ENCODE measurements at places on chromosomes 1 and 21.

DNA sequence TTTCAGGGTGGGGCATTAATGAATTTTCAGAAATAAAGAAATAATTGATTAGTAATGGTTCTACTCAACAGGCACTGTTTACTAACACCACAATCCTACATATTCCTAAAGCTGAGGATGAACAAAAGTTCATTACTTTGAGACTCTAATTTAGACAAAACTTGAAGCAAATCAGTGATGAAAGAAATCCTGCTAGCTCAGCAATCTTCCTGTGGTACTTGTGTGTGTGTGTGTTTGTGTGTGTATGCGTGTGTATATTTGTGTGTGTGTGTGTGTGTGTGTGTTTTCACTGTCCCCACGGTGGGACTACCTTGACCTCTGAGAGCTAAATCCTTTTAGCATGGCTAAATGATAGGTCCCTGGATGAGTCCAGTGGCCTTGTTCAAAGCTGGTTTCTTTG is 48.5 kb upstream of the RAB3GAP2 start:
- DNase-seq = no peak
- H3K27ac ChIP-seq = no peak overlapping the region
- H3K4me1 ChIP-seq = no peaks in the 10 kb centered on the region

GRCh38 chr1:28740118-28740517 is 3.4 kb downstream of the YTHDF2 start:
- H3K4me1 ChIP-seq = peaks cover 32% of the 10 kb centered on the region
- DNase-seq = no peak
- H3K4me3 ChIP-seq = no peak overlapping the region

- peaks cover 25% of the 10 kb centered on the region for H3K36me3 ChIP-seq
- H3K27me3 ChIP-seq = no peaks in the 10 kb centered on the region
- peak; percentile 61 for DNase-seq
- H3K4me3 ChIP-seq = peak overlapping the region; percentile 63
Measured at GRCh38 chr1:87335175-87335884, 6.7 kb downstream of the LMO4 start.

- H3K27me3 ChIP-seq = no peaks in the 10 kb centered on the region
- DNase-seq = peak; percentile 15
- H3K36me3 ChIP-seq = no peaks in the 10 kb centered on the region
- H3K4me3 ChIP-seq = no peak overlapping the region
- no peaks in the 10 kb centered on the region for H3K4me1 ChIP-seq
- H3K27ac ChIP-seq = no peak overlapping the region
Measured at GRCh38 chr1:189405419-189405818, 1072.2 kb downstream of the BRINP3 start.

DNA sequence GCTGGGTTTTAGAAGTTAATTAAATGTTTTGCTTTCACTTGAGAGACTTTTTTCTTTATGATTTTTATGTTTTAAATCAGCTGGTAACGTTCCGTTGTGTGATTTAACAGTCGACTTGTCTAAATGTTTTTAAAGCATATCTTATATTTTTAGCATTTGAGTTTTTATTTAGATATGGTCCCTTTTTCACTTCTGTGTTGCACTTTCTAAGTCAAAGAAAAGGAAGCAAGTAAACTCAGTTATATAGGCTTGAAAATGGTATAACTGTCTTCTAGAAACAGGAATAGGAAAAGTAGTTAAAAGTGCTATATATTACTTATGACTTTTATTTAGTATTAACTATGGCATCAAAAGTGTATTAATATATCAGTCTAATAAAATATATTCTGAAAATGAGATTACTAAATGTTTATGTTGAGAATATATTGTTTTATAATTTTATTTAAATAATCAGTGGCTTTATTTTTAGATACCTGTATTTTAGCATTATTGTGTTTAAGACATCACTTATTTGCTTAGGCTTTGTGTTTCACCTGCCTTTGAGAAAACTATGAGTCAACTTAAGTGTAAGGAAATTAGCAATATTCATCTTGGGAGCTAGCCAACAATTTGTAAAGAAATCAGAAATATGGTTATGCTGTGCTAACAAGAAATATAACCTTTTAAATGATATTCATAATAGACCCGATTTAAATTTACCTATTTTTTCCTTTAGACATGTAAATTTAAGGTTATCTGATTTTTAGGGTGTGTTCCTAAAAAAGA is 60.5 kb downstream of the RABGAP1L start:
- H3K4me3 ChIP-seq = no peak overlapping the region
- no peak for DNase-seq
- no peaks in the 10 kb centered on the region for H3K27me3 ChIP-seq

GRCh38 chr21:42538479-42539275 is 25.0 kb downstream of the SLC37A1 start:
- peaks cover 25% of the 10 kb centered on the region for H3K4me1 ChIP-seq
- no peaks in the 10 kb centered on the region for H3K27me3 ChIP-seq
- peak; percentile 22 for DNase-seq
- H3K27ac ChIP-seq = no peak overlapping the region
- no peak overlapping the region for H3K4me3 ChIP-seq
- H3K36me3 ChIP-seq = no peaks in the 10 kb centered on the region

DNA sequence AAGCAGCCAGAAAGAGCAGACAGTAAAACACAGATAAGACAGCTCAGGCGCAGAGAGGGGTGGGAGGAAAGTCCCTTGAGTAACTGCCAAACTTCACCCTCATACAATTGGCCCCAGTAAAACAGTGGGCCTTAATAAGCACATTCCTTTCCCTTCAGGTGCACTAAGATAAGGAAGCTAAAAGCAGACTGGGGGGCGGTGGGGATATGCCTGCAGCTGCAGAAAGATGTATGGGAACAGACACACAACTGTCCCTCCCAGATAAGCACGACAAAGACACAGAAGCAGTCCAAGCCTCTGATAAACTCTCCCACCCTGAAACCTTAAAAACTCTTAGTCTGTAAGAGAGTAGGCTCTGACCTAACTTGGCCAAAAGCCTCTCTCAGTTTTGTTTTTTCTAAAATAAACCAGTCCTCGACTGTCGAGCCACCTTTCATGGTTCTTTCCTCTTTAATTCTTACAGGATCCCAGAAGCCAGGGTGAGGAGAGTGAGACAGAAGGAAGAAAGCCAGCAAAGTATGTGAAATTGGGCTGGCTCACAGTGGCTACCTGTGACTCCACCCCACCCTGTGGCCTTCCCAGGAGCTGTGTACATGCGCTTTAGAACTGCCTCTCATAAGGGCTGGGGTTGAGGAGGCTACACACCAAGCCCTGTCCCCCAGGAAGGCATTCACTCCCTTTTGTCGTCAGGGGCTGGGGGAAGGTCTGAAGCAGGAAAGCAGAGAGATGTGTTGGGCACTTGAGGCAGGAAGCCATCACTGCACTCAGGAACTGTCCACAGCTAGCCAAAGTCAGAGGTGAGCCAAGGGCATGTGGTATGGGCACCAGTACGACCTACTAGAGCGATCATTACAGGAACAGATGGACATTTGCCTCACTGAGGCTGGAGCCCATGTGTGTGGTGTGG is 4.6 kb downstream of the PGLYRP4 start:
- no peak for DNase-seq
- peaks cover 96% of the 10 kb centered on the region for H3K27me3 ChIP-seq
- H3K36me3 ChIP-seq = no peaks in the 10 kb centered on the region
- H3K4me1 ChIP-seq = no peaks in the 10 kb centered on the region
- H3K4me3 ChIP-seq = no peak overlapping the region

DNA sequence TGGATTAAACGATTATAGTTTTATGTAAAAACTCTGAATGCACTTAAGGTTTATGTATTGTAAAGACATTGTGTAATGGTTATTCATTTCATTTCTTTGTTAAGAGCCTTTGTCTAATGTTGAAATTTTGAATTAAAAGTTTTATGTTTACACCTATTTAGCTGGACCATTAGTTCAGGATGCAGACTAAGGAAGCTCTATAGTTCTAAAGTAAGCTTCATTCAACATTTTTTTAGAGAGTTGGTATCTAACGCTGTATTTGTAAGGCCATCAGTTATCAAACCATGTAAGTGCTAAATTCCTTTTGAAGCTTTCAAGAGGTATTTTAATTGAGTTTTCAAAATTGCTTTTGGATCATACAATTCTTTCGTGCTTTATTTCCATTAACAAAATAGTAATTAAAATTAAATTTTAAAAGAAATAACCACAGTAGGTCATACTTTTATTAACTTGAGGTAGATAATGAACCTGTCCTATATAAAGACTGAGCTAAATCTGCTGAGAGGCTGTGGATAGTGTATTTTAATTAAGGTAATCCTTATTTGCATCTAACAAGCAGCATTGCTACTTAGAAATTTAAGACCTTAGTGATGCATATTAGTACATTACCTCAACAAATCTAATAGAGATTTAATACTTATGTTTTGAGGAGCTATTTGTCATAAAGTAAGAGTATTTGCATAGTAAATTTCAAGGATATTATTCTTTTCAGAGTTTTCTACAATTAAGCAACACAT is 47.9 kb downstream of the RWDD3 start:
- peaks cover 7% of the 10 kb centered on the region for H3K4me1 ChIP-seq
- no peaks in the 10 kb centered on the region for H3K27me3 ChIP-seq
- DNase-seq = no peak

GRCh38 chr1:160578525-160579191 is 638 bp downstream of the CD84 start:
- no peak overlapping the region for H3K4me3 ChIP-seq
- H3K36me3 ChIP-seq = no peaks in the 10 kb centered on the region
- H3K27me3 ChIP-seq = no peaks in the 10 kb centered on the region

DNA sequence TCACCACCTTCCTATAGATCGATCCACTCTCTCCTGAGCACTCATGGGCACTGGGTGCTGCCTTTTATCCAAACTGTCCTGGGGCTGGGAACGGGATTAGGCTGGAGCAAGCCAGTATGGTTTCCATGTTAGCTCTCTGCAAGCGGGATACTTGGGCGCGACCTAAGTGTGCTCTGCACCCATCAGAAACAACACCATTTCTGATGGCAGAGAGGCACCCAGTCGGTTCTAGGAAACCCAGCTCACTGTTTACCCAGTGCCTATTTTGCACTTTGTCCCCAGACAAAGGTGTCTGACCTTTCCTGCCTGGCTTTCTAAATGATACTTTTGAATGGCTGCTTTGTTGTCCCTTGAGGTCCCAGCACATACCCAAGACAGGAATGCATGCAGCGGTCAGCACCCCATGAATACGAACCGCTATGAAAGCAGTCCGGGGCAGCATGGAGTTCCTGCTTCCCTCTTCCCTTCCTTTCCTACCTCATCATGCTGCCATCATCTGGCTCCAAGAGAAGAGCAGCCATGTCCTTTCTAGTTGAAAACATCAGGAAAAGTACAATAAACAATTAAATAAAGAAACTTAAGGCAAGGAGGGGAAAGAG is 83.9 kb downstream of the TRABD2B start:
- no peaks in the 10 kb centered on the region for H3K36me3 ChIP-seq
- no peak overlapping the region for H3K4me3 ChIP-seq
- no peaks in the 10 kb centered on the region for H3K4me1 ChIP-seq

GRCh38 chr1:228987736-228988506 is 252.6 kb downstream of the RHOU start:
- H3K27ac ChIP-seq = no peak overlapping the region
- no peak overlapping the region for H3K4me3 ChIP-seq
- H3K27me3 ChIP-seq = no peaks in the 10 kb centered on the region
- H3K4me1 ChIP-seq = no peaks in the 10 kb centered on the region
- no peak for DNase-seq
- no peaks in the 10 kb centered on the region for H3K36me3 ChIP-seq

GRCh38 chr1:6623269-6623965 is 1.3 kb upstream of the THAP3 start:
- peaks cover 4% of the 10 kb centered on the region for H3K4me1 ChIP-seq
- no peak overlapping the region for H3K4me3 ChIP-seq
- DNase-seq = no peak
- H3K27ac ChIP-seq = peak overlapping the region; percentile 13
- no peaks in the 10 kb centered on the region for H3K27me3 ChIP-seq

GRCh38 chr1:78743626-78744025 is 94.0 kb downstream of the IFI44 start:
- DNase-seq = peak; percentile 45
- H3K27ac ChIP-seq = no peak overlapping the region
- no peaks in the 10 kb centered on the region for H3K27me3 ChIP-seq
- no peaks in the 10 kb centered on the region for H3K4me1 ChIP-seq

DNA sequence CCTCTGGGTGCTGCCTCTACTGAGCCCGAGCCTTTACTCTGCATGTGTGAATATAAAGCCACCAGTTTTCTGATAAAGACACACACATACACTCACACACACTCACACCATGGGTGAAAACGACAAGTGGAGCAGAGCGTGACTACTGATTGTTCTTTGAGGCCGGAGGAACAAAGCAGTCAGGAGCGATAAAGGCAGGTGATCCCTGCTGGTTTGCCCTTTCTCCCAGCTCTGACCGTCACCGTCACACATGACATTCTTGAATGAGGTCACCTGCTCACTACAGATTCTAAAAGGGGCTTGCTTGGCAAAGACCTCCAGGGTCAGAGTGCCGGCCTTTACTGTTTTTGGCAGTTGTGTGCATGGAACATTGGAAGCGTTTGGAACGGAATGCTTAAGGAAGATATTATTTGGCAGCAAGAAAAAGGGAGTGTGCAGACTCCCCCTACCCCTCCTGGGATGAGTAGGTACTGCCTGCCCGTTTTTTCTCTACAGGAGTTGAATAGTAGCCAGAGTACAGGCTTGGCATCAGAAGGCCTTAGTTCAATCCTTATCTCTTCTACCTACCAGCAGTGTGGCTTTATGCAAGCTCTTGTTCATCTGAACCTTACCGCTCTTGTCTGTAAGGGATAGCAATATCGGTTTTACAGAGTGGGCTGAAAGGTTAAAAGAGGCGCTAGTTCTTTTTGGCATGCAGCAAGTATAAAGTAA is 79.7 kb downstream of the PBX1 start:
- DNase-seq = no peak
- no peaks in the 10 kb centered on the region for H3K36me3 ChIP-seq
- no peaks in the 10 kb centered on the region for H3K27me3 ChIP-seq
- no peak overlapping the region for H3K4me3 ChIP-seq

DNA sequence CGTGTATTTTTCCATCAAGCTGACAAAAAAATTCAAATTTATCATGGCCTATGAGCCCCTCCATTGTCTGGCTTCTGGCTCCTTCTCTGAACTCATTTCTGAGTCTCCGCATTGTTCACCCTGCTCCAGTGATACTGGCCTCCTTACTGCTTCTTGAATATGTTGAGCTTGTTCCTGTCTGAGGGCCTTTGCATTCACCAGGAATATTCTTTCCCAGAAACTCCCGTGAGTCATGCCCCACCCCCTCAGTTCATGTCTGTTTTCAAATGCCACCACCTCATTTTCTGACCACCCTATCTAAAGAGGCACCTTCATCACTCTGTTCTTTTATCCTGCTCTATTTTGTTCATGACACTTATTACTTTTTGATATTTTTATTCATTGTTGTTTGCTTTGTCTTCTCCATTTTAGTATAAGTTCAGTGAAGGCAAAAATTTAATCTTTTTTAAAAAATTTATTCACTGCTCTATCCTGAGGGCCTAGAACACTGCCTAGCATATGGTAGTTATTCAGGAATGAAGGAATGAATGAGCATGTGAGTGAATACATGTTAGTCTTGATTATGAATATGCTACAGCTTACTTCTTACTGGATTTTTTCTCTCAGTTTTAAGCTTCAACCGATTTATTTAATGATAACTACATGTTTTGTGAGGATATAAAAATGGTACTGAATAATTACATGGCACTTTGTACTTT is 140.4 kb upstream of the C1orf105 start:
- no peak for DNase-seq
- no peak overlapping the region for H3K4me3 ChIP-seq
- no peaks in the 10 kb centered on the region for H3K27me3 ChIP-seq
- H3K27ac ChIP-seq = no peak overlapping the region

All from A673 (cell line).